Bronchial epithelial cell (primary cell): ENCODE measurements at places on chromosomes 2 and 18. TPM values are rescaled to one million over a fixed set of nuclear protein-coding genes. Genes with fewer than 3 reads are reported as not detected.

Gene PREB
- total RNA-seq: 46.1 and 69.3 TPM in 2 replicates

Gene SERPINB3
- 22.4 and 165 TPM in 2 replicates for total RNA-seq

Gene SPEG
- total RNA-seq: 1.8 and 2.4 TPM in 2 replicates

Gene SMCHD1
- total RNA-seq: 42.1 and 45.3 TPM in 2 replicates

Gene GALNT14
- total RNA-seq: 9.2 and 12.4 TPM in 2 replicates

Gene CCDC138
- total RNA-seq: 3.4 and 4.2 TPM in 2 replicates

Gene ST6GAL2
- total RNA-seq: not detected in 2 replicates
